ENCODE measurements at places on chromosomes 7 and 10.

DNA sequence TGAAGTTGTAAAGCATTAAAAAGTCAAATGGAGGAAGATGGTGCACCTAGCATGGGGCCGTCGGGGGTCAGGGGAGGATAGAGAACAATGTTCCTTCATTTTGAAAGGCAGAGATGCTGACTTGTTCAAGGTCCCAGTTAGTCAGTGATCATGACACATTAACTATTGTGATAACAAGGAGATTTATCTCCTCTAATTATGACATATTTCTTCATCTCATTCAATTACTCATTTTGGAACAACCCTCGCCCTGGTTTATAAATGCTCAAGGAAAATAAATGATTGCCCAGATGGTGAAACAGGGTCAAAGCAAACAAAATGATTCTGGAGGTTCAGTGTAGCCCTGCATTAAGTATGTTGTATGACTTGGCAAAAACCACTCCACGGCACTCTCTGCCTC is 106.2 kb downstream of the ITIH5 start:
- DNase-seq, result no peak

- no peak for DNase-seq
Observed at GRCh38 chr7:129212596-129212995, 12.2 kb upstream of the AHCYL2 start.

DNA sequence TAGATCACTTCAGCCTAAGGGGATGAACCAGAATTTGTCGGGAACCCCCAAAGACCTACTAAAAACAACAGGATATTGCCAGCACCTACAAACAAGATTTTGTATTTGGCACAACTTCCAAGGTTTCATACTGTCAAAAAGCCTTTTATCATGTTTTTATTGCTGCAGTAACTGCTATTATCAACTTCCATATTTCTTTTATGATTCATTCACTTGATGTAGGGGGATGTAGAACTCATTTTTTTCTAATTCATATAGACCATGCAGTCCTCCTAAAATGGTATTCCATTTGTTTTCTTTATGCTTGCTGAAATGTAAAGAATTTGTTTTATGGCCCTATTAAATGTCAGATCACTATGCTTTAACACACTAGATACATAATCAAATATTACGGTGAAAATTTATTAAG is 30.0 kb upstream of the WNT16 start:
- no peak for DNase-seq

DNA sequence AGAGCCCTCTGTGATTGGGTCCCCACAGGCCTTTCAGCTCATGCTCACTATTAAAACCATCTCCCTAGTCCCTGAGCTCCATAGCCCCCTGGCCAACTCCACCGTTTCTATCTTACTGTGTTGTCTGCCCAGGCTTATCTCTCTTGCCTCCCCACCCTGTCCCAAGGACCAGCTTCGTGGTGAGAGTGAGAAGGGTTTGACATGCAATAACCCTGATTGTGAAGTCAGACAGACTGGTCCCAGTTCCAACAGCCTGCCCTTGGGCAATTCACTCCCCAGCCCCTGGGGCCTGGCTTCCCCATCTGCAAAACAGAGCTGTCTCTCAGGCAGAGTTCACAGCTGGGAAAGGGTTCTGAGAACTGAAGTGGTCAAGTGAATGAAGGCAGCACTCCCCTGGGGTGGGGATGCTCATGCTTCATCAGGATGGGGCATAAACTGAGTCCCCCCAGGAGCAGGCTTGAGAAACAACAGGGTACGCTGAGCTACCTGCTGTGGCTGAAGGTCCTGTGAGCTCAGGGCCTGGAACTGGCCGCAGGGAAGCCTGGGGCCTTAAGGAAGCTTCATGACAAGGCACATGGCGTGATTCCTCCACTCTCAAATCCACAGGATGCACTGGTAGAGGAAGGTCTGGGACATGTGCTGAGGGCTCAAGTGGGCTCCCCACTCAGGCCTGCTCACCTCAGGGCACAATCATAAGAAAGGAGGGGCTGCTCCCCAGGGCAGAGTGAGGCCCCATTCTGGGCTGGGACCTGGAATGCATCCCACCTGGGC is 1.8 kb upstream of the PPIF start:
- no peak for DNase-seq

- no peak for DNase-seq
Observed at GRCh38 chr10:101400585-101400984, 46.6 kb downstream of the BTRC start.

- no peak for DNase-seq
Observed at GRCh38 chr7:19062216-19062615, 55.2 kb downstream of the TWIST1 start.

GRCh38 chr10:25356609-25357008 is 181.8 kb downstream of the GPR158 start:
- no peak for DNase-seq

- DNase-seq, result no peak
Observed at GRCh38 chr7:80137410-80137809, 2.8 kb downstream of the GNAI1 start.
